Heart left ventricle (tissue), 16 donors: ENCODE measurements at places on chromosomes 13 and 19.

DNA sequence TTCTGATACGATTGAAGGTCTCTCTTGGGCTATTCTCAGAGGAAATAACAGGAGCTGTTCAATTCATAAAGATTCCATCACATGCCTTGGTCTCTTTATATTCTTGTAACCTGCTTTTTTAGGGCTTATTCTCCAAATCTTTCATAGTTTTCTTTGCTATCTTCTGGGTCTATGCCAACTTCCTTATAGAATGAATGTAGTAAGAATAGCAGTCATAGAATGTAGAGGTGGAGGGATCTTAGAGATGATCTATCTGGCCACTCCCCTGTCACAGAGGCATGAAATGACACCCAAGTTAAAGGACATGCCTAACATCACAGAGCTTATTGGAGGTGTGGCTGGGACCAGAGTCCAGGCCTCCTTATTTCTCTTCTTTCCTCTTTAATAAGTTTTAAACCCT is 13.2 kb downstream of the LCP1 start:
- DNase-seq: no peak

- peak; percentile 94 for DNase-seq
Observed at GRCh38 chr13:26460648-26461047, 96.8 kb upstream of the WASF3 start.

GRCh38 chr19:9868983-9869617 is 34.0 kb downstream of the PIN1 start:
- DNase-seq: no peak

- peak; percentile 70 for DNase-seq
Observed at GRCh38 chr19:29676586-29676985, 11.3 kb downstream of the PLEKHF1 start.

GRCh38 chr13:76804801-76805200 is 81.4 kb downstream of the KCTD12 start:
- DNase-seq: no peak

GRCh38 chr13:63409791-63410351 is 1994.2 kb upstream of the PCDH20 start:
- DNase-seq: no peak

GRCh38 chr19:55266404-55266803 is 7.6 kb upstream of the PPP6R1 start:
- no peak for DNase-seq

GRCh38 chr13:66774046-66774445 is 456.1 kb downstream of the PCDH9 start:
- DNase-seq: no peak

- DNase-seq: no peak
Observed at GRCh38 chr13:78319101-78319627, 284.2 kb downstream of the POU4F1 start.

DNA sequence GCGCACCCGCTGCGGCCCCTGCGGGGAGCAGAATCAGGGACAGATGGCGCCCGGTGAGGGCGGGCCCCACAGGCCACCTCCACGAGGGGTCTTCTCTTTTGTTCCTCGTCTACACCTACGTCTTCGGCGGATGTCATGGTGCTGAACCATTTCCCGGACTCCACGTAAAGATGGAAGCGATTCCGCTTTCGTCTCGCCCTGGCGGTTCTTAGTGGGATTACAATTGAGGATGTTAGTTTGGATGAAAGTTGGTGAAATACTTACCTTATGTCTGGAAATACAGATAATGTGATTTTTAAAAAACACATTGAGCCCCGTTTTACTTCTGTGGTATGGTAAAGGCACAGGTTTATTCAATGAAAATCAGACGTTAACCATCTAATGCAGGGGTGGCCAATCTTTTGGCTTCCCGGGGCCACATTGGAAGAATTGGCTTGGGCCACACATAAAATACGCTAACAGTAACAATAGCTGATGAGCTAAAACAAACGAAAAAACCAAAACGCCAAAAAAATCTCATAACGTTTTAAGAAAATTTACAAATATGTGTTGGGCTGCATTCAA is 1.4 kb upstream of the ZMYM5 start:
- DNase-seq: peak; percentile 61

- DNase-seq: peak; percentile 97
Observed at GRCh38 chr19:56839652-56840450, 675 bp downstream of the PEG3 start.
